Activated CD8-positive, alpha-beta memory T cell treated with anti-CD3 and anti-CD28 coated beads for 48 hours (primary cell): ENCODE measurements at places on chromosomes 7 and 10.

GRCh38 chr10:86419101-86419500 lies 52.5 kb upstream of the GRID1 start:
- no peak for DNase-seq

- no peak for DNase-seq
These were observed 181.9 kb upstream of the TCF7L2 start for GRCh38 chr10:112768121-112768520.

- DNase-seq, result no peak
These were observed 14.8 kb downstream of the SAMD8 start for GRCh38 chr10:75126277-75126676.

GRCh38 chr7:34078864-34079263 lies 173.5 kb downstream of the BMPER start:
- DNase-seq, result no peak

GRCh38 chr7:129559564-129559963 lies 52.0 kb upstream of the NRF1 start:
- no peak for DNase-seq

DNA sequence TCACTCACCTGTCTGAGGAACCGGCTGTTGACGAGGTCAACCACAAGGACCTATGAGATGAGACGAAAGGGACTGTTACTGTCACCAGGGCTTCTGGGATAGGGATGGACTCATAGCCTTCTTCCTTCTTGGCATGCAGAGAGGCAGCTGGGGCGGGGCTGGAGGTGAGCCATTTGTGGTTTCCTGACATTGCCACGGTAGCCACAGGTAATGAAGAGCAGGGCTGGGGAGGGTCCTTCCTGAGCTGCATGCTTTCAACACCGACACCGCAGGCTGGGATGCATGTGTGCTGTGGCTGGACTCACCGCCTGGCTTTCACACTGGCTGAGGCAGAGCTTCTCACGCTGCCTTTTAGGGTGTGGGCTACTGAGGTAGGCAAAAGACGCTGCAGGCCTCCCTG lies 46.4 kb upstream of the MKRN1 start:
- DNase-seq, result no peak

GRCh38 chr10:86033581-86033980 lies 333.0 kb downstream of the GRID1 start:
- no peak for DNase-seq

DNA sequence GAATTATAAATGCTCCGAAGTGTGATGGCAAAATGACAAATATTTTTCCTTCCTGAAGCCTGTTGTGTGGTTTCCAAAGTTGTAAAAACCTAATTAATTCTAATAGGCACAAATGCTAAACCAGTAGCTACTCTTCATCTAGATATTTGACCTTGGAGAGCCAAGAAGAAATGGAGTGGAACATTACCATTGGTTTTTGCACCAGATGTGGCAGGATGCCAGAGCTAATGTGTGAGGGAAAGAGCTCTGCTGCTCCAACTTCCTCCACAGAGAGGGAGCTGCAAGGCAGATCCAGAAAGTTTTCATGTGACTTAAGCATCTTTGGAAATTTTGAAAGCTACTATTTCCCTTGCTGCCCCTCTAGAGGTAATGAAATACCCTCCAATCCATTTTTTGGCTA lies 65.1 kb upstream of the HPS1 start:
- no peak for DNase-seq

DNA sequence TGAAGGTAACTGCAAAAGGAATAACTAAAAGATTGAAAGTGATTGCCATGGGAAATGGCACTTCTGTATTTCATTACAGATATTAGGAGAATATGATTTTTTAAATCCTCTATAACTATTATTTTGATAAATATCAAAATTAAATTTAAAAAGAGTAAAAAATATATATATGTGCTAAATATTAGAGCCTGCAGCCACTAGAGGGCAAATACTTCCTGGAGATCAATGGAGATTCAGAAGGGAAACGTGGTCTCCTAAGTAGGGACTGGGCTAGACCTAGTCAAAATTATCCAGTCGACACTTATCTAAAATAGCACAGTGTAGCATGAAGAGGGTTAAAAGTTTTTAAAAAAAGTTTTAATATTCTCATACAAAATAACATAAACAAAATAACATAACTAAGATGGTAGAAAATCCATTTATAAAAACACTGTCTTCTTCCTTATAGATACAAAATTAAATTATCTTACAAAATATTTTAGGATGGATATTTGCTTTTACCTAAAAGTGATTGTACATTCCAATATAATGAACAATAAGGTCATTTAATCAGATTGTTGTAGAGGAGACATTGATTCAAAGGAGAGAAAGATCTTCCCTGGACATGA lies 434.3 kb downstream of the MDFIC start:
- DNase-seq, result no peak

GRCh38 chr10:3417096-3417495 lies 244.5 kb upstream of the PITRM1 start:
- DNase-seq, result no peak

DNA sequence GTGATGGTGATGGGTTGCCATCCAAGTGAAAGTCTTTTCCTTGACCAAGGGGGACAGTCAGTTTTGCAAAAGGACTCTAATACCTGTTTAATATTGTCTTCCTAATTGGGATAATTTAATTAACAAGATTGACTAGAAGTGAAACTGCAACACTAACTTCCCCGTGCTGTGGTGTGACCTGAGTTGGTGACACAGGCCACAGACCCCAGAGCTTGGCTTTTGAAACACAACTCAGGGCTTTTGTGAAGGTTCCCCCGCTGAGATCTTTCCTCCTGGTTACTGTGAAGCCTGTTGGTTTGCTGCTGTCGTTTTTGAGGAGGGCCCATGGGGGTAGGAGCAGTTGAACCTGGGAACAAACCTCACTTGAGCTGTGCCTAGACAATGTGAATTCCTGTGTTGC lies 6.9 kb downstream of the PPIF start:
- DNase-seq, result no peak

- DNase-seq, result no peak
These were observed 3.1 kb downstream of the STX1A start for GRCh38 chr7:73716318-73716890.

- no peak for DNase-seq
These were observed 101.1 kb downstream of the GPR85 start for GRCh38 chr7:112985377-112985987.

DNA sequence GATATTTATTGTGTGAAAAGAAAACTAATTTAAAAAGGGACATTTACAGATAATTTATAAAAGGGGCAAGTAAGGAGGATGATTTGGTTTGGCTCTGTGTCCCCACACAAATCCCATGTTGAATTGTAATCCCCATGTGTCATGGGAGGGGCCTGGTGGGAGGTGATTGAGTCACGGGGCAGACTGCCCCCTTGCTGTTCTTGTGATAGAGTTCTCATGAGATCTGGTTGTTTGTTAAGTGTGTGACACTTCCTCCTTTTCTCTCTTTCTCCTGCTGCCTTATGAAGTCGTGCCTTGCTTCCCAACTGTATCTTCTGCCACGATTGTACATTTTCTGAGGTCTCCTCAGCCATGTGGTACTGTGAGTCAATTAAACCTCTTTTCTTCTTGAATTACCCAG lies 171.0 kb upstream of the SEMA3E start:
- DNase-seq, result no peak

- DNase-seq, result no peak
These were observed 36.9 kb downstream of the NAMPT start for GRCh38 chr7:106247841-106248240.

- no peak for DNase-seq
These were observed 27.8 kb downstream of the RHEB start for GRCh38 chr7:151491859-151492258.

- no peak for DNase-seq
These were observed 47.6 kb downstream of the CUX1 start for GRCh38 chr7:101865031-101865430.

DNA sequence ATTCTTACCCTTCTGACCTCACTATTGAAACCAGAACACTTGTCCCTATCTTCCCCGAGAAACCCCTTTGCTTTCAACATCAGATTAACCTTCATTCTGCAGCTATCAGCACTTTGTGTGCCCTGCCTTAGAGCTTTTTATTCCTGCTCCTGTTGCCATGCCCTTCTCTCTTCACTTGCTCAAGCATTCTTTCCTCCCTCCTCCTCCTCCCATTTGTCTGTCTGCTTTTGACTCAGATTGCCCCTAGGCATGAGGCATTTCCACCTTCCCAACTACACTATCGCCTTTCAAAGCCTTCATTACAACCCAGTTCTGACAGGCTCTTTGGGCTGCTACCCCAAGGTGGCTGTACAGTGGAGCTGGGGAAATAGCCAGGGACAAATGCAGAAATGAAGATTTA lies 143.3 kb downstream of the SLC25A13 start:
- DNase-seq, result no peak

GRCh38 chr7:33762911-33763306 lies 142.4 kb upstream of the BMPER start:
- no peak for DNase-seq

DNA sequence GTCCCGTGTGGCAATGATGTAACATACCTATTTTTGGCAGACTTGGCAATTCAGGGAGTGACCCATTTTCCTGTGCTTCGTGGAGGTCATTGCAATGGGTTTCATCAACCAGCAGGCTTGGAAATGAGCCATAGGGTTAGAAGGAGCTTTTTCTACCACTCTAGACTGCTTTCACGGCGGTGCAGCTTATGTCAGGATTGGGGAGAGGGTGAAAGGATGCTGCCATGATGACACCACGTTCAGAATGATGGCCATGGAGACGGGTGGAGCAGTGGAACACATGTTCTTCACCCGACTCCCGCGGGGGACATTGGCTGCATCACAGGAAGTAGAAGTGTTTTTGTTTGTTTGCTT lies 220.2 kb downstream of the EMX2 start:
- DNase-seq, result no peak

GRCh38 chr7:26278770-26279169 lies 12.9 kb upstream of the SNX10 start:
- DNase-seq, result no peak

DNA sequence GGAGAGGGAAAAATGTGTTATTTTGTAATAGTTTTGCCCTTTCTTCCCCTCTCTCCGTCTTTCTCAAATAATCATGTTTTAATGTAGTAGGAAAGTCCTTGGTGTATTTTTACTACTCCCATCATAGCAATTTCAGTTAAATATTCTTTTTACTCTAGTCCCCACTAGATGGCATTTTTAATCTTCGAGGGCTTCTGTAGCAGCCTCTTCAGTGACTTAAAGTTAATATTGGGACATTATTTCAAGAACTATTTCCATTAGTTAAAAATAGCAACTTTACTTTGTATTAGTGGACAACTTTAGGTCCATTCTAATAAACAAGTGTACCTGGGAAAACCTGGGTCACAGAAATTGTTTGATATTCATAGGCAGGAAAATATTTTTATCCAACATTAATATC lies 23.0 kb downstream of the EDRF1 start:
- no peak for DNase-seq

- DNase-seq, result no peak
These were observed 448 bp upstream of the GOLGA7B start for GRCh38 chr10:97849103-97849686.

GRCh38 chr7:48786951-48787350 lies 137.4 kb upstream of the CDC14C start:
- no peak for DNase-seq

GRCh38 chr10:51034769-51035168 lies 39.5 kb upstream of the PRKG1 start:
- no peak for DNase-seq

DNA sequence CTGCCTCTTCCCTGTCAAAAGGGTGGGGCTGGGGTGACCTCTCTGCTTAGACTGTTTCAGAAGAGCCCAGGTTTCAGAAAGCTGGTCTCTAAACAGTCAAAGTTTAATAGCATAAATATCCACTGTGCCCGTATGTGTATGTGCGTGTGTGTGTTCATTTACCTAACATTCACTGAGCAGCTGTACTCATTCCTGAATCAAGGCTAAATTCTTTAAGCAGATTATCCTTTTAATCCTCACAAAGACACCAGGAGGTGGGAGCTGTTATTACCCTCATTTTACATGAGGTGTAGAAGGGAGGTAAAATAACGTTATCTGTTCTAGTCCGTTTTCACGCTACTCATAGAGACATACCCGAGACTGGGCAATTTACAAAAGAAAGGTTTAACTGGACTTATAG lies 72.2 kb downstream of the RSU1 start:
- no peak for DNase-seq

DNA sequence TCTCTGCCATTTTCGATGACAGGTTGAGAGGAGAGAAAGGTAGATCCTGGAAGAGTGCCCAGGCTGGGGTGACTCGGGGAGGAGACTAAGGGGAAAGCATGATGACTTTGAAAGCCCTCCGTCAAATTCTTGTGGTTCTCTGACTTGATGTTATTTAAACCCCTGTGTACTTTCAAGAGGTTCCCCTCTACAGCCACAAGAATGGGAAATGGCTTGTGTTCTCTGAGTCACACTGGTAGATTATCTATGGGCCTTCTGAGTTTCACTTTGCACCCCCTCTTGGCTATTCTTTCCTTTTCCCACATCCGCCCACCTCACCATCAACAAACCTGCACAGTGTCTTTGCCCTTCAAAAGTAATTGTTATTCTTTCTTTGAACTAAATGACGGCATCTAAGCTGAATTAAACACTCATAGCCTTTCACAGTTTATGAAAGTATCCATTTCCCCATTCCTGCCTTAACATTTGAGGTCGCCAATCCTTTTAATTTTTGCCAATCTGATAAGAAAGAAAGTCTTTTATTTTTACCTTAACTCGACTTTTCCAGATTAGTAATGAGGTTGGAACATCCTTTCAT lies 24.1 kb downstream of the PRF1 start:
- DNase-seq, result no peak

DNA sequence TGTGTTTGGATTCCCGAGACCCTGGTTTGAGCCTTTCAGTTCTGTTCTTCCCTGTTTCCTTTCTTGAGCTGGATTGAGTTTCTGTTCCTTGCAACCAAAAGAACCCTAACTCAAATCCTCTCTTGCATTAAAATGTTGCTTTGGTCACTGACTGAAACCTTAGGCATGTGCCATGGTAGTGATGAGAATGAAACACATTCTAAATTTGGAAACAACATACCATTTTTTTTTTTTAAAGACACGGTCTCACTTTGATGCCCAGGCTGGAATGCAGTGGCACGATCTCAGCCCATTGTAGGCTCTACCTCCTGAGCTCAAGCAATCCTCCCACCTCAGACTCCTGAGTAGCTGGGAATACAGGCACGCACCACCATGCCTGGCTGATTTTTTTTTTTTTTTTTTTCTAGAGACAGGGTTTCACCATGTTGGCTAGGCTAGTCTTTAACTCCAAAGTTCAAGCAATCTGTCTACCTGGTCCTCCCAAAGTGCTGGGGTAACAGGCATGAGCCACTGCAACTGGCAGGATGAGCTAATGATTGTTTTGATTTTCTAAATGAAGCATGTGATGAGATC lies 8.4 kb downstream of the THAP5 start:
- no peak for DNase-seq

DNA sequence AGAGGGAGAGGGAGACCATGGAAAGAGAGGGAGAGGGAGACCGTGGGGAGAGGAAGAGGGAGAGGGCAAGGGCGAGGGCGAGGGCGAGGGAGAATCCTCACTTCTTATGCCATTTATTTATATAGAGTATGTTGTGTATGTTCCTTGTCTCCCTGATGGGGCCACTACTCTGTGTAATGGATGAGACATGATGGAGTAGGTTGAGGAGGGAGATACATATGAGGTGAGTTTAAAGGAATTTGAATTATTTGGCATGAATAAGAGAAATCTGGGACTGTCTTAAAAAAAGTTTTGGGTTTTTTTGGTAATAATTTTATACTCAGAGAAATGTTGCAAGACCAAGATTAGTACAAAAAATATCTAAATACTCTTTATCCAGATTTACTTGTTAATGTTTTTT lies 20.1 kb downstream of the CCSER2 start:
- DNase-seq, result no peak

GRCh38 chr7:70855373-70855772 lies 276.6 kb upstream of the GALNT17 start:
- DNase-seq, result no peak
